ENCODE measurements at places on chromosomes 13 and 19.

GRCh38 chr13:43848001-43848649 lies 31.4 kb downstream of the CCDC122 start:
- no peak for DNase-seq

DNA sequence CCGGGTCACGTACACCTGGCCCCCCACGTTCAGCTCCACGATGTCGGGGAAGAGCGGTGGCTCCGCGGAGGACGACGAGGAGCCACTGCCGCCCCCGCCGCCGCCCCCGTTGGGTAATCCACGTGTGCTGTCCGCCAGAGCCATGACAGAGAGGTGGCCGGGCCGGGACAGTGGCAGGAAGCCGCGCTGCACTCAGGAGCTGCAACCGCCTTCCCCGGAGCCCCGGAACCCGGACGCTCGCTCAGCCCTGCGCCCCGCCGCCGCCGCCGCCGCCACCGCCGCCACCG lies 257 bp downstream of the KCTD12 start:
- DNase-seq = no peak

GRCh38 chr19:19171821-19172532 lies 1.9 kb upstream of the MEF2B start:
- no peak for DNase-seq

DNA sequence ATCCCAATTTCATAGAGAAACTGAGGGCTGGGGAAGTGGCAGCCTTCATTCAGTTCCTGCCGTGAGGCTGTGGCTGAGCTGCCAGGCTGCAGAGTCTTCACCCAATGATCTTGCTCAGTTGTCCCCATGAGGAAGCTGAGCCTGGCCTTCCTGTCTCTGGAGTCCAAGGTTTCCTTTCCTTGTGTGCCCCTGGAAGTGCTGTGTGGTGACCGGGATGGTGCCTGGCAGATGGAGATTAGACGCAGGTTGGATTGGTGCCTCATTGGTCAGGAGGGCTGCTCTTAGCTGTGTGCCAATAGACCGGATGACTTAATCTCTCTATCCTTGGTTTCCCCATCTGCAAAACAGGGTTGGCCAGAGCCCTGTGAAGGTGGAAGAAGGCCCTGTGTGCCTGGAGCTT lies 24.6 kb downstream of the DNM2 start:
- DNase-seq = no peak

DNA sequence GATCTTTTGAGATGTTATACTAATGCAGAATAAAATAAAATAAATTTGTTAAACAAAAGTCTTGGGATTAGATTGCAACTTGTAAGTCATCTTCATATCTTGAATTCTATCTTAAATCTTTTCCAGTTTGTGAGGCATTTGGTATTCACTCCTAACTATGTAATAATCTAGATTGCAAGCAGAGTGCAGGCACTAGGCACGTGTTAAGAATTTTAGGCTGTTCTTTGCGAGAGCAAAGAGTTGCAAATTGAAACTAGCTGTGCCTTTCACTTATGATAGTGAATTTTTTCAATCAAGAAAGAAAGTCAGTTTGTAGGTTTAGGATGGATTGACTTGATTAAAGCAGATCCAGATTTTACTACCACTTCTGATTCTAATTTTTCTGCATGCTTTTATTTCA lies 264.1 kb upstream of the SPRY2 start:
- DNase-seq = no peak

DNA sequence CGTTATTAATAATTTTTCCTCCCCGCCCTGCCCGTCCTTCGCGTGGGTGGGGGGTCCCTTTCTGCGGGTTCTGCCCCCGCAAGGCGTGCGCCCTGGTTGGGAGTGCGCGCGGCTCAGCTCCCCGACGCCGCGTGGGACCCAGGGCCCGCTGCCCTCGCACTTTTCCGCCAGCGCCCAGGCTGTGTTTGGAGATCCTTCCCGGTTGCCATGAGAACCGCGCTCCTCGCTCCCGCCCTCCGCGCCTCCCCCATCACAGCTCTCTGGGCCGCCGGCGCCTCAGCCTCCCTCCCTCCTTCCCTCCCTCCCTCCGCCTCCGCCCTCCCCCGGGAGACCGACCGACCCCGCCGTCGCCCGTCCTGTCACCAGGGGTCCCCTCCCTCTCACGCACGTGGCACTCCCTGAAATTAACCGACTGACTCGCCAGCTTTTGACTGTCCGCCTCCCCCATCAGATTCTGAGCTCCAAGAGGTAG lies 2.4 kb upstream of the SSBP4 start:
- peak; percentile 59 for DNase-seq

DNA sequence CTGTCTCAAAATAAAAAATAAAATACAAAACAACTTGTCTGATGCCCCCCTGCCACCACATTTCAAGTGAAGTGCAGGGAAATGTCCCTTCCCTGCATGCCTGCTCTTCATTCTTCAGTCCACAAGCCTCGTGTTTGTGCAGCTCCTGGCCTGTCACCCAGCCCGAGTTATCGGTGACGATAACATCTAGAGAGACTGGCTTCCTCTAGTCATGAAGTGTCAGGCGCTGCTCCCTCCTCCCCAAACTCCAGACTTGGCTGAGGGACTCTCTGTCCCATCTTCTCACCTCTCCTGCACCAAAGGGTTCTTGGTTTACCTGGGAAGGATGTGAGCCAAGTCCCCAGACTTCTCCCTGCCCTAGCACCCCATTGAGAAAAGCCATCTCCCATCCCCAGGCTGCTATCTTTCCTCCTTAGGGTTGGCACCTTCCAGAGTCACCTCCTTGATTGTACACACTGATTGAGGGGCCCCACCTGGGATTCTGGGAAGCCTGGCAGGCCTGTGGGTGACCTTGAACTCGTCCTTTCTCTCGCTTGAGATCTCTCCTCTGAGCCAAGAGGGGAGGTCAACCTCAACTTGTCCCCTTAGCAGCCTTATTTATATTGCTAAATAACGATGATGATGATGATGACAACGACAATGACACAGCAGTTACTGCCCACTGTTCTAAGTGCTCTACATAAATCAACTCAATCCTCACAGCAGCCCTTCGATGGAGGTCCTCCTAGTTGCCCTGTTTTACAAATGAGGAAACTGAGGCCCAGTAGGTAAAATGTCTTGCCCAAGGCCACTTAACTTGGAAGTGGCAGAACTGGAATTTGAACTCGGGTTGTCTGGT lies 13.1 kb upstream of the PLAUR start:
- no peak for DNase-seq

DNA sequence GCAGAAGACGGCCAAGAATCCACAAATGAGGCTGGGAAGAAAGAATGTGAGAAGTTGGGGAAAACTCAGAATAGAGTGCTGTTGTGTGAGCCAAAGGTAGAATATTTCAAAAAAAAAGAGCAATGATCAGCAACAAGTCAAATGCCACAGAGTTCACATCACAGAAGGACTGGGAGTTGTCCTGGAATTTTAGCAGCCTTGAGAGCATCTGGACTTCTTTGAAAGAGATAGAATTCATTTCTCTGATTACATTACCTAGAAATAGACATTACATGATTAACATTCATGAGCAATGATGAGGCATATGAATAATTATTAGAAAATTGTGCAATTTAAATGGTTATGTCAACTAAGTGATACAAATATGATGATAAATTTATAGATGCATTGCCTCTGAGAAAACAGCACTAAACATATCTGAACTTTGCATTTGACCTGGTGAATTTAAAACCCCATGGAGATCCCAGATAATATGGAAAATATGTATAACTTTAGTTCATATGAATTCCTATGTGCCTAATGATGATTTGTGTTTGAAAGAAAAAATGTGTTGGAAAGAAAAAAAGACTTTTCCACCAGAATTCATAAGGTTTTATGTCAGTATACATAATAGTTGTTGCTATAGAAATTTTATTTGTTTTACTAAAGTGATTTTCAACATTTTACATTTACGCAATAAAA lies 186.2 kb downstream of the POSTN start:
- no peak for DNase-seq

DNA sequence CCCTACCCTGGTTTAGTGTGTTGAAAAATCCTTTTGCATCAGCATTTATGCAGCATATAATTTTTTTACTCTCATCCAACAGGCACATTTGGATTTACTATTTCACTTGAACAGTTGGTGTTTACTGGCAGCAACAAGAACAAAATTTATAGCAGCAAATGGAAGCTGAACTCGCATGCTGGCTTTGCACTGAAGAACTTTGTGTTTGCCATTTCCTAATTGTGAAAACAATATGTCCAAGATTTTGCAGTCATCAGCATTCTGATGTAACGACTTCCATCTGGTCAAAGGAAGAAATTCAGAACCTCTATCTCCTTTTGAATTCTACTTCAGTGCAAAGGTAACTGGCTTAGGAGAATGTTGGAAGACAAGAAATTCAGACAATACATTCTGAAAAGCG lies 131.0 kb downstream of the DLEU7 start:
- no peak for DNase-seq

DNA sequence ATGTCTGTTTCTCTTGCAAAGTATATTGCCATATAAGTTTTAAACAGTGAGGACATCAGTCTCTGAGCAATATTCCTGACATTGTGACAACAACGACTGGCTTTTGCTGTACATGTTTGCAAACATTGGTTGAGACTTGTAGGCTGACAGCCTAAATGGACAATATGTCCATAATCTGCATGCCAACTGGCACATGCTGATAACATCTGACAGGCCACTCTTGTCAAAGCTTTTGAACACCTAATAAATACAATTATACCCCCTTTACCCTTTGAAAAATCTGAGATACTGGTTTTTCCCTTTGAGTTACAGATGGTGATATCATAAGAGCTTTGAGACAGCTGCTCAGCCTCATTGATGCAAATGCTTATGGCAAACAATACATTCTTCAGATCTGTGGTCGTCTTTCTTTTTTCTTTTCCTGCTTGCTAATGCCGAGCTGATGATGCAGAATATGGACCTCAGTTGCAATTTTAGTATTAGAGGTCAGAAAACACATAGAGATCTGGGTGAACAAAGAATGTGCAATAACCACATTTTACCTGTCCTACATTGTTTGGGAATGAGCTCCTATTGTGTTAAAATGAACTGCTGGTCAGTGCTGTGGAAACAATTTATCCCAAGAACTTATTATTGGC lies 114.9 kb downstream of the RFC3 start:
- no peak for DNase-seq

DNA sequence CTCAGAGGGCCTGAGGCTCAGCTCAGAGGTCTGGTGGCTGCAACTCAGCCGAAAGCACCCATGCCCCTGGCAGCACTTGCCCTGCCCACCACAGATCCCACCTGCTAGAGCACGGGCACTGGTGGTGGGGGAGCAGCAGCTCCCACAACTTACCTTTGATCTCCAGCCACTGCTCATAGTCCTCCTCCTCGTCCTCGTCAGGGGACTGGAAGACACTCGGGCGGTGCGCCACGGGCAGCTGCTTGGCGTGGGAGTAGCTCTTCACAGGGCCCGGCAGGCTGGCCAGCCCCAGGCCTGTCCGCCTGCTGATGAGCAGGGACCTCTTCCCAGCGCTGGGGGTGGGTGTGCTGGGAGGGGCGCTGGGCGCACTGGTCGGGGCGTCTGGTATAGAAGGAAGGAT lies 14.6 kb downstream of the SUGP1 start:
- DNase-seq = no peak

DNA sequence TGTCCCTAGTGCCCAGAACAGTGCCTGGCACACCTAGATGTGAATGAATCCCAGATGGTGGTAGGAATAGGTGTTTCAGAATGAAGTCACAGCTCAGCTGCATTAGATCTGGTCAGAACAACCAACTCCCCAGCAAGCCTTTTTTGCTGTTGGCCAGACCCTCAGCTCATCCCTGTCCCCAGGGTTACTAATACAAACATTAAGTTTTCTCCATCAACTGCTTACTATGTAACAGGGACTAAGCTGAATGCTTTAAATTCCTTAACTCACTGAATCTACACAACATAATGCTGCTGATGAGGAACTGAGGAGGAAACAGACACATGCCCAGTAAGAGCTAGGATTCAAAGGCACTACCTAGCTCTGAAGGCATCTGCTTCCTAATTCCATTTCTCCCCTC lies 18.8 kb downstream of the SMG9 start:
- no peak for DNase-seq

- DNase-seq = no peak
Measured at GRCh38 chr19:6767081-6767356, 216 bp downstream of the SH2D3A start.

GRCh38 chr13:79749984-79750551 lies 269.1 kb downstream of the NDFIP2 start:
- DNase-seq = no peak

DNA sequence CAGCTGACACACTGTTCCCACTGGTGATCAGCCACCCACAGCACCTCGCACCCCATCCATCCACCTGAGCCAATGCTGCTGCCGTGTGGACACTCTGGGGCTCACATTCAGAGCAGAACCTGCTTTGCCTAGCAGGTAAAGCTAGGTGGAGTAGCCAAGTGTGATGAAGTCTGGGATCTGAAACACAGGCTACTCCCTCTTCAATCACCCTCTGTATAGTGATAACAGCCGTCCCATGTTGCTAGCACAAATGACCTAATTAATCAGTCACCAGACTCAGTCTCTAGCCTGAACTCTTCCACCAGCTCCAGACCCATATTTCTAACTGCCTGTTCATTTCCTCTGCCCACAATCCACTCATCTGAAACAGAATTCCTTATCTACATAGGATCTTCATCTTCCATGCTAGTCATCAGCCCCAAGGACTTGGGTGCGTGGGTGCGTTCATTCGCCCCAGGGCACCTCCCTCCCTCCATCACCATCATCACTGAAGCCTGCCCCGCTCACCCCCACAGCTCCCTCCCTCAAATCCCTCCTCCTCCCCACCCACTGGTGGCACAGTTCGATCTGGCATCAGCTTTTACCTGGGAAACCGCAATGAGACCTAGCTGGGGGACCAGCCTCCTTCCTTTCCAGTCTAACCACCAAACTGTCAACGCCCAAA lies 19.8 kb downstream of the STK24 start:
- DNase-seq = no peak

DNA sequence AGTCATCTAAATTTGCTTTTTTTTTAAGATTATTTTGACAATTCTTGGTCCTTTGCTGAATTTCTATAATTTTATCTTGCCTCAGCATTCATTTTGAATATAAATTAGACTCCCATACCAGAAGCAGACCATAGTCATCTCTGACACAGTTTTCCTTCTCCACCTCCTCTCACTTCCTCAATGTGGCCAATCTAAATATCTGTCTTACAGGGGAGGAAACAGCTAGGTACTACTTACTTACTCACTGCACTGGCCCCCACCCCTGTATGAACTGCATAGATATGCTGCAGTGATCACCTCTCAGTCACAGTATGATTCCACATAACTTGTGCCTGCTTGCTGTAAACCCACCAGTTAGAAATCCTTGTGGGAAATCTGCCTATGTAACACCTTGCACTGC lies 665.6 kb downstream of the FGF9 start:
- no peak for DNase-seq

DNA sequence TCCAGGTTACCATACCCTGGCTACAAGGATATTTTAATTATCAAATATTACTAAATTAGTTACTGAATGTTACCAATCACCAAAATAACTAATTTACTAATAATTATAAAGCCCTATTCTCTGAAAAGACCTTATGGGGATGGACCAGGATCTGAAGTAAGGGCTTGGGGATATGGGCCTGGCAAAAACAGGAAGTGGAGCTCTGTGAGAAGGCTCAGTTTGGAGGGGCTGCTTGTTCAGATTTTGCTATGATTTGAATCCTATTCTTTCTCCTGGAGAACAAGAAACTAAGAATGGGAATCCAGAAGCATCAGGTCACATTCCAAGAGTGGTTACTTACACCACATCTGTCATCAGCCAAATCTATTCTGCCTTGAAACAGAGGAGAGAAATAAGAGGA lies 148.1 kb downstream of the DNAJC15 start:
- no peak for DNase-seq
